Breast epithelium (tissue), 4 donors: ENCODE measurements at places on chromosomes 11 and 22.

DNA sequence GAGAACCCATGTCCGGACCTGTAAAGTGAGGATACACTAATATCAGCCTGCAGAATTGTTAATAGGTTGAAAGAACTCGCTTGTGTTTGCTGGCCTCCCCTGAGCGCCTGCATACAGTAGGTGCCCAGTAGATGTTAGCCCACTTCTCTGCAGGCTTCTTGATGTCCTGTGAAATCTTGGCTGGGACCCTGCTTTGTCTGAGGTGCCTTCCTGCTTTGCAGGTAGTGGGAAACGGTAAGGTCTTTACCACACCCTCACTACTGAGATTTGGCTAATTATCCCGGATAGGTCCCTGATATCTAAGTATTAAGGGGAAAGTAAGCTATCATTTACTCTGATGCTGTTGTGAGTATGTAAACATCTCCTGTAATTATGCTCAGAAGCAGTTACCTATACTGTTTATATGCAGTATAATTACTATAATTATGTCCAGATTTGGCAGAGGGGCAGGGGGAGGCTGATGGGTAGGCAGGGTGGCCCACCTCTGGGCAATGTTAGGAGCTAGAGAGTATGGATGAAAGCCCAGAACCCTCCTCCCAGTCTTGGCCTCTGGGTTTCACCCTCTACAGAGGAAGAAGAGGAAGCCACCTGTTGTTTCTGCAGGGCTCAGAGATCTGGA, 1.2 kb upstream of the ARRB1 start:
- no peak for DNase-seq

- DNase-seq, result no peak
Observed at GRCh38 chr11:134764966-134765365, 352.9 kb upstream of the B3GAT1 start.

DNA sequence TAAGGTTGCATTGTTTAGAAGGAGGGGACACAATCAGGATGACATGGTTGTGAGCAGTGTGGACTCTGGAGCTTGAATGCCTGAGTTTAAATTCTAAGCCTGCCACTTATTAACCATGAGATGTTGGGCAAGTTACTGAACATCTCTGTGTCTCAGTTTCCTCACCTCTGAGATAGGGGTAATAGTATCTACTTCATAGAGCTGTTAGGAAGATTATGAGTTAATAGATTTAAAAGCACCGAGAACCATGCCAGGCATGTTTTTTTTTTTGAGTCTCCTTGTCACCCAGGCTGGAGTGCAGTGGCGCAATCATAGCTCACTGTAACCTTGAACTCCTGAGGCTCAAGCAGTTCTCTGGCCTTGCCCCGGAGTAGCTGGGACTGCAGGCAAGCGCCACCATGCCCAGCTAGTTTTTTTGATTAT, 33.3 kb downstream of the ST14 start:
- DNase-seq, result no peak

GRCh38 chr11:44559207-44559939, 6.1 kb upstream of the CD82 start:
- no peak for DNase-seq

GRCh38 chr11:75450236-75450635, 17.2 kb upstream of the KLHL35 start:
- no peak for DNase-seq

DNA sequence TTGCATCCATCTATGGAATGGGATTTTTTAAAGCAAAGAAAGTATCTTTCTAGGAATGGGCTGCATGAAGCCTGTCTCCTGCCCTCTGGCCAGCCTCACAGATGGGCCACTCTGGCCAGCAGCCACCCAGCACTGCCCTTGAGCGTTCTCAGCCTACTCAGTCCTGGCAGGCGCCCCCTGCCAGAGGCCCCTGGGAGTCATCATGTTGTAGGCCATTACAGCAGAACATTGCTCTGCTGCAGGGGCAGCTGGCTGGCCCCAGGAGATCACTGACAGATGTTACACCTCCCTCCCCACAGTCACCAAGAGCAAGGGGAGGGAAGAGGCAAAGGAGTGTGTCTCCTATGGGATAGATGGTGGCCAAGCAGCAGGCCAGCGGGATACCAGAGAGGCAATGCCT, 363.7 kb downstream of the NXPE2 start:
- DNase-seq, result no peak

DNA sequence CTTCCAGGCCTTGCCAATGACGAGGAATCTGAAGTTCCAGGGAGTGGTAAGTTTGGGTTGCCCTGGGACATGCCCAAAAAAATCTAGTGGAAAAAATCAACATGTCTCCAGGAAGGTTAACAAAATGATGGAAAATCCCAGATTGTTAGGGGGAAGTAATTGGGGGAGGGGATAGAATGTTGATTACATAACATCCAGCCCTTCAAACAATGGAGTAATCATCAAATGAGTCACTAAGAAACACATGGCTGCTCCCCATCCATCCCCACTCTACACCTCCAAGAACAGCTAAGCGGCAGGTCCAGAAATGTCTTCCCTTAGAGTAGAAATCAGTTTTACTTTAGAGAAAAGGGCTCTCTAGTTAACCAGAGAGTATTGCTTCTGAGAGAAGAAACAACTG, 94.9 kb downstream of the ETS1 start:
- DNase-seq, result no peak
